ENCODE measurements at places on chromosomes 2 and 18. TPM values are rescaled to one million over a fixed set of nuclear protein-coding genes. Genes with fewer than 3 reads are reported as not detected.

- no peak for DNase-seq
Observed at GRCh38 chr18:6022074-6022444, 126.7 kb upstream of the TMEM200C start.

Gene ATF2
- total RNA-seq: 34.9 TPM

GRCh38 chr2:134226601-134227000, 27.3 kb upstream of the MGAT5 start:
- DNase-seq: no peak

Gene AKAIN1
- not detected for total RNA-seq

Gene GDF7
- total RNA-seq: 0.03 TPM

- DNase-seq: no peak
Observed at GRCh38 chr2:124988111-124988510, 963.0 kb downstream of the CNTNAP5 start.

DNA sequence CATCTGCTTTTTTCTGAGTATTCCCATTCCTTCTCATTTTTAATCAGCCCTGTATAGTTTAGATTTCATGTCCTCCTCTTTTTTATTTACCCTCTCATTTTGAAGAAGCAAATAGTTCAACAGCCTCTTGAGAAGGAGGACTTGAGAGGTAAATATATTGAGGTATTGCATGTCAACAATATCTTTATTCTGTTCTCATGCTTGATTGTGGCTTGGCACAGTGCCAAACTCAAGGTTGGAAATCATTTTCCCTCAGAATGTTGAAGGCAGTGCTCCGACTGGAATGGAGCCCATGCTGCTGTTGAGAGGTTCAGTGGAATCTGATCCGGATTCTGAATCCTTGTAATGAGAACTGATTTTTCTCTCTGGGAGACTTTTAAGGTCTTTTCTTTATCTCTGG, 31.0 kb upstream of the GALNT3 start:
- no peak for DNase-seq

Gene CD8B
- total RNA-seq: not detected

Gene TMX3
- 118 TPM for total RNA-seq

DNA sequence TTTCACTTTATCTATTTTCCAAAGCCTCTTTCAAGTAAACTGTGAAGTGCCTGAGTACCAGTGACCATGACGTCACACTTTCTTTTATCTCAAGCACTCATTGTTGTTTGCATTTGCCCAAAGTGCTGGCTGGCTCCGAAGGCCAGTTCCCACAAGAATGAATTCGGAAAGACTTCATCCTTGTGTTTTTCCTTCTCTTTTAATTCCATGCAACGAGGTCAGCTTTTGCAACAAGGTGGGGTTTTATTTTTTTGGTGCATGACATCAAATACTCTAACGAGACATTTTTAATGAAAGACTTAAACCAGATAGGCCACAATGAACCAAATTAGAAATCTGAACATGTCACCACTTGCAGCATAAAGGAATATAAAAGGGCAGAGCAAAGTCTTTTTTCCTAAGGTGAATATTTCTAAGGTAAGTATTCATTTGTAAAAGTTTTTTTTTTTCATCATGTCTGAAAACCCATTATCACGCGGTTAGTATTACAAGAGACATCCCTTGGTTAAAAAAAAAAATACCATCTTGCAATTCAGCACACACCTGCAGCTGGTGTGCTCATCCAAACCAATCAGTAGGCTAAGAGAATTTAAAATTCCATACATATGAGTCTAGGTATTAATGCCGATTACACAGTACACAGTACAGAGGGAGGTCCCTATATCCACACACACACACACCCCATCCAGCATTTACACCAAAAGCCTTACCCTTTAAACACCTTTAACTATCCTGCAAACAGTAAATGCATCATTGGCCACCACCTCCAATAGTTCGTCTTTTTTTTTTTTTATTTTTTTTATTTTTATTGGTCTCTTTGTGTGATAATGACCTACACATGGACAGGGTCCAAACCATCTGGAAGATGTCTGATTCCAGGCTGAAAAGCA, 2.3 kb downstream of the ARL4C start:
- DNase-seq: peak; percentile 51

GRCh38 chr2:16334886-16335603, 330.6 kb downstream of the CYRIA start:
- no peak for DNase-seq

- DNase-seq: no peak
Observed at GRCh38 chr2:207235621-207236020, 69.9 kb upstream of the KLF7 start.

DNA sequence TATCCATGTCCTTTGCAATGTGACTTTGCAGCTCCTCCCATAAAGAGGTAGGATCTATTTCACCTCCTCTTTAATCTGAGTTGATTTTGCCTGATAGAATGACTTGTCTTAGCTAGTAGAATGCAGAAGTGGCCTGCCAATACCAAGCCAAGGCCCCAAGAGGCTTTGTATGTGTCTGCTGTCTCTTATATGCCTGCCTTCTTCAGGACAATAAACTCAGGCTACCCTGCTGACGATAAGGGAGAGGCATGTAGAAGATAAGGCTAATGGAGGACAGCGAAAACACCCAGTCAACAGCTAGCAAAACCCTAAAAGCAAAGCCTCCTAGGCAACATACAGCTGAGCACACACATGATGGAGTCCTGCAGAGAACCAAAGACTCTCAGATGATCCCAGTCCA, 1.8 kb upstream of the ZC3H8 start:
- DNase-seq: no peak

Gene CSRNP3
- not detected for total RNA-seq

DNA sequence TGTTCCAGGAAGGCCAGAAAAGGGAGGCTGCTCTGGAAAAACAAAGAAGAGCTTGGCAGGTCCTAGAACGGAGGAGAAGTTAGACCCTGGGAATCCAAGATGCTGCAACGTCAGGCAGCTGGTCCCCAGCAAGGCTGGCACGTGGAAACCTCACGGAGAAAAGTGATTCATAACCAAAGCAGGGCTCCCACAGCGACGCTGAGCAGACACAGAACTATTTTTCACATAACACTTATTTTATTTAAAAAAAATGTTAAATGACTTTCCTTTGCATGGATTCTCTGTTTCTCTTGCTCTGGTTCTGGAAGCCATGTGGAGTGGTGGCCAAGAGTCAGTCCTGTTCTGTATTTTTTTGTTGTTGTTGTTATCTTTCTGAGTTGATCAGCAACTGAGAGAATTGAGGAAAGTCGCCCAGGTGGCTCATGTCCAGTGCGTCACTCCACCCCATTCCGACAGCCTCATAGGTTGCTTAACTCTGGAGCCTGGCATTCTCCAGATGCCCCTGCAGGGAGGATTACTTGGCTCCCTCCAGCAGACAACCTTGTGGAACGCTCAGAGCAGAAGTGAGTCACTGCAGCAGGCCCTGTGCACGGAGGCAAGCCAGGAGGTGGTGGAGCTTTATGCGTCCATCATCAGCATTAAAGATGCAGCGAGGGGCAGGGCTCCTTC, 229.9 kb upstream of the HDAC4 start:
- no peak for DNase-seq

Gene TIA1
- total RNA-seq: 54.7 TPM

DNA sequence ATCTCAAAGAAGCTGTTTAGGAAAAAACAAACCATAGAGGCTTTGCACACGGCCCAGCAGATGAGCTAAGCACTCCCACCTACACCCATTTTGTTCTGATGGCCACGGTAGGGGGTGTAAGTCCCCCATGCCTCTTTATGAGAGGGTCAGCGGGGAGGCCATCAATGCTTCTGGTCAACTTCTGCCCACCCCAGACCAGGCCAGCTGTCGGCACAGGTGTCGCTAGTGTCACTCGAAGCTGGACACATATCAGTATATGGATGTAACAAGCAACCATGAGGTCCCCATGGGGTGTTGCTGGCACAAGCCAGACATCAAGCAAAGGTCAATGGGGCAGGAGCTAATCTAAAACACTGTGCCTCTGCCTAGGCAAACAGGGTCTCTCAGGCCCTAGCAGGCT, 23.7 kb upstream of the SLC35F6 start:
- DNase-seq: no peak

- DNase-seq: peak; percentile 70
Observed at GRCh38 chr2:112259509-112260294, 4.9 kb upstream of the ZC3H8 start.

Gene LOXL3
- total RNA-seq: 14.8 TPM

Gene SERPINB11
- not detected for total RNA-seq

GRCh38 chr2:222569826-222570225, 86.1 kb downstream of the FARSB start:
- no peak for DNase-seq

Gene TBR1
- total RNA-seq: 0.03 TPM

DNA sequence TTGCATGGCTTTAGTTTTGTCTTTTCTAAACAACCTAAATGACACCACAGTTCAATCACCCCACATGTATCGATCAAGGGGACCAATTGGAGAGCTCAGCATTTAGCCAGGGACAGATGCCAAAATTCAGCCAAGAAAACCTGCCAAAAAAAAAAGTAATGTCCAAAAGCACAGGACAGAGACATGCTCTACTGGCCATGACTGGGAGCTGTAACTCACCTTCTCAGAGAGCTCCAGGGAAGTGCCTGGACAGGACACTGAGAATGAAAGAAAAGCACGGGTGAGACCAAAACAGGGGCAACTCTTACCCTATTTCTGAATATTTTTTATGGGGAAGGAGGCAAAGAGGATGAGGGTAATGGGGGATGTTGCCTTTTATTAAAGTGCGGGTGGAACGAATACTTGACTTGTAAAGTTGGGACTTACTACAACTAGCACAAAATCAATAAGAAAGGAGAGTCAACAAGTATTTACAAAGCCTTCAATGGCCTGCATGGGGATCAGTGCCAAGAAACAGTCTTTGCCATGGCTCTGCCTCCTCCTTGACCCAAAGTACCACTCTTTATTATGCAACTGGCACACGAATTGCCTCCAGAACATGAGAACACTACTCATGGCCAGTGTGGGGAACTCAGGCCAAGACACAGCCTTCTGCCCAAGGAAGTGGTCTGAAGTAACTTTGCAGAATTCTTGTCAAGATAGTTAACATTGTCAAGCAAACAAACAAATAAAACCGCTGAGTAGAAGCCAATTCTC, 72.9 kb upstream of the HK2 start:
- DNase-seq: no peak

GRCh38 chr18:62389761-62390481, 64.8 kb downstream of the TNFRSF11A start:
- no peak for DNase-seq

DNA sequence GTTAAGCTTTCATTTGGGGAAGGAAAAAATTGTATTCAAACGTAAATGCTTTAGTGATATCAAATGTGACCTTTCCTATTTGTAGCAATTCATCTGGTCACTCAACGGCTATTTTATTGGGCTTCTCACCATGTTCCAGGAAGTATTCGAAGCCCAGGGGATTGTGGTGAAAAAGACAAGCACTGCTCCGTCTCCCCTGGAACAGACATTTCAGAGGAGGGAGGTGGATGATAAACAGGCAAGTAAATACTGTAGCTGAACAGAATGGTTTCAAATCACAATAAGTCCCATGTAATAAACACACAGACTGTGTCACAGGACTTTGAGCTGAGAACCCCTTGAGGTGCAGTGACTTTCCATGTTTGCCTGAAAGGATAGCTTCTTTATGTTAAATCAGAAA, 464.7 kb upstream of the HNRNPA3 start:
- DNase-seq: no peak

- peak; percentile 76 for DNase-seq
Observed at GRCh38 chr2:45993476-45993991, 303.7 kb upstream of the EPAS1 start.

DNA sequence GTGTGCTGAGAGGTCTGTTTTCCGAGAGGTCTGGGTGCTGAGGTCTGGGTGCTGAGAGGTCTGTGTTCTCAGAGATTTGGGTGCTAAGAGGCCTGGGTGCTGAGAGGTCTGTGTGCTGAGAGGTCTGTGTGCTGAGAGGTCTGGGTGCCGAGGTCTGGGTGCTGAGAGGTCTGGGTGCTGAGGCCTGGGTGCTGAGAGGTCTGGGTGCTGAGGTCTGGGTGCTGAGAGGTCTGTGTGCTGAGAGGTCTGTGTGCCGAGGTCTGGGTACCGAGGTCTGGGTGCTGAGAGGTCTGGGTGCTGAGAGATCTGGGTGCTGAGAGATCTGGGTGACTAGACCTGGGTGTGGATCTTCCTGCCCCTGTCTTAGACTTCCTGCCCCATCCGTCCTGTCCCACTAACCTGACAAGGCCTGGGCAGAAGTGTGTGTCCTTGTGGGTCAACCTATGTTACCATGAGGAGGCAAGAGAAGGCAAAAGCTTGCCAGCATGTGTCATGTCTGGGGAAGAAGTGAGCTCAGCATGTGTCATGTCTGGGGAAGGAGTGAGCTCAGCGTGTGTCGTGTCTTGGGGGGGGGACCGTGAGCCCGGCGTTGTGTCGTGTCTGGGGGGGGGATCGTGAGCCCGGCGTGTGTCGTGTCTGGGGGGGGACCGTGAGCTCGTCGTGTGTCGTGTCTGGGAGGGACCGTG, 69.3 kb downstream of the KCNG2 start:
- no peak for DNase-seq

DNA sequence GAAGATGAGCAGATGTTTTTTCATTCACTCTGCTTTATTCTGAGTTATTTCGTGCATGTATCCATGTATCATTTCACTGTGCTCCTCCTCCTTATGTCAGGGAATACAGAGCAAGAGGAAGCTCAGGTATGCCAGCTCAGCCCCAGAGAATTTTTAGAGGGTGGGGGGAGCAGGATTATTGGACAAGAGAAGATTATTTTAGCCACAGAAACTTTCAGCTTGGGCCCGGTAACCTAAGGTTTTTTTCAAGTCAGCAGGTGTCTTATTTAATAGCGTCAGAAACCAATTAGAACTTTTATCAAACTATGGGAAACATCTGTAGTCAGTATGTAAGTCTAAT, 232.9 kb upstream of the SIX3 start:
- DNase-seq: no peak

GRCh38 chr18:64972545-64972944, 778.3 kb upstream of the CDH7 start:
- no peak for DNase-seq

Gene GREB1
- not detected for total RNA-seq

Gene CCDC74B
- 7.2 TPM for total RNA-seq

DNA sequence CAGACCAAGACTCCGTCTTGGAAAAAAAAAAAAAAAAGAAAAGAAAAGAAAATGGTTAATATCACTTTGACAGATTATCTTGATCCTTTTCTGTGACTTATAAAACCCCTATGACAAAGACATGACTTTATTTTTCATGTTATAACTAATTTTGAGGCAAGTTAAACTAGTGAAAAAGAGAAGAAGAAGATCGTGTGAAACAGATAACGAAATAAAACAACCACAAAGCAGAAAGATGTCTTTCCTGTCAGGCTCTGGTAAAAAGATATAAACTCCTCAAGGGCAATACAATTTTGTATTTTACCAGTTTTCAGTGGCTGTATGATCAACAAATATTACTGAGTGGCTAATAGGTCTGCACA, 13.4 kb upstream of the RBMS1 start:
- no peak for DNase-seq

DNA sequence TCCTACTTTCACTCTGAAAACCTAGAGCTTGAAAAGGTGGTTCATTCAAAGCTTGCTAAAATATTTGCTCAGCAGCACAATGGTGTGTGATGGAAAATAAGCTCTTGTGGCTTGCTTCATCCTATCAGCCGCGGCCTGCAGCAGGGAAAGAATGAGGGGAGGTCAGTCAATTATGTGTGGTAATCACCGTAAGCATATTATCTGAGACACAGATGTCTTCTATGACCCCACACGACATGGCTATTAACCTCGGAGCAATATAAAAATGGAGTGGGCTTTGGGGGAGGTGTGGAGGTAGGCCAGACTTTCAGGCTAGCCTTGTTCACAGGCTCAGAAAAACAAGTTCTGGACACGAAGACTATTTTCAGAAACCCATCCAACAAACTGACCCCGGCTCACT, 98.4 kb upstream of the SIX3 start:
- DNase-seq: no peak

All from SJSA1 (cell line).